ENCODE measurements at places on chromosomes 11 and 22. TPM values are rescaled to one million over a fixed set of nuclear protein-coding genes. Genes with fewer than 3 reads are reported as not detected.

DNA sequence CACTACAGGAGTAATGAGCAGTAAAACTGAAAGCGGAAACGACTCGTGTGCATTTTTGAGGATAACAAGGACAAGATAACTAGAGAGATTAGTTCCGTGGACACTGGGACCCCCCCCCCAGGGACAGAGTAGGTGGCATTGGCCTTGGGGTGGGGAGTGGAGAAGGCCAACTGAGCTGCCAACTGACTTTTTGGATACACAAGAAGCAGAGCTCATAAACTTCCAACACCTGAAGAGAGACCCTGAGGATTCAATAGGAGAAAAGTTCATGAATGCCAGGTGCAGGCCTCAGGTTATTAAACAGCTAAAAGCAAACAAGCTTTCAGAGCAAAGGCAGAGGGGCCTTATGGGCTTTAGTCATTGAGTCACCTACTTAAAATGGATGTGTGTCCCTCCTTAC lies 17.6 kb upstream of the PRSS23 start:
- no peak for DNase-seq

DNA sequence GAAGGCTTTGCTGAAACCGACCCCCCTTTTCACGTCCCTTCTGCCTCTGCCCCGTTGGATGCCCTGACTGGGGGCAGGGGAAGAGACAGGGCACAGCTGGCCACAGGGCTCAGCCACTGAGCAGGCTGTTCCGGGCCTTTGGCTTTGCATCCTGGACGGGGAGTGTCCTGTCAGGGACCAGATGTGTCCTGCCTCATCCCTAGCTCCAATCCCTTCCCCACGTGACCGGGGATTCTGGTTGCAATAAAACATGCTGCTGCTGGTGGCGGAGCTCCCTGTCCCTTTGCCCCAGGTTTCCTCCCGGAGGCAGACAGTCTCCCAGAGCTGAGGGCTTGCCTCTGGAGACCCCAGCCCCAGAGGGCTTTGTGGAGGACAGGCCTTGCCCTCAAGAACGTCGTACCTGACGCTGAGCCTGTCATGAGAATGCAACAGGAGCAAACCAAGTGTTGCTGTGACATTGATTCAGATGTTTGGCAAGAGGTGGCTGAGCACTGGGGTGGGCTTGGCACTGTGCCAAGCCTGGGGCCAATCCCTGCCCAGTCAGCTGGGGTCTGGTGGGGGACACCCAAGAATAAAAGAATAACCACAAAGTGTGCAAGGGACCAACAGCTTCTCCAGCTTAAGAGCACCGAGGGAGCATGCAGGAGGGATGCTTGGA lies 7.3 kb downstream of the CDC42EP2 start:
- no peak for DNase-seq

GRCh38 chr11:19232910-19233503 lies 7.7 kb downstream of the E2F8 start:
- DNase-seq, result no peak

GRCh38 chr11:72778535-72779494 lies 15.0 kb downstream of the STARD10 start:
- DNase-seq, result no peak

USH1C gene
- not detected for total RNA-seq

MUC15 gene
- total RNA-seq, result 8.3 TPM

ARHGAP20 gene
- total RNA-seq, result 3.4 TPM

AHNAK gene
- total RNA-seq, result 828 TPM

Data from vagina (tissue), 2 donors.